ENCODE measurements at places on chromosomes 16 and 17.

DNA sequence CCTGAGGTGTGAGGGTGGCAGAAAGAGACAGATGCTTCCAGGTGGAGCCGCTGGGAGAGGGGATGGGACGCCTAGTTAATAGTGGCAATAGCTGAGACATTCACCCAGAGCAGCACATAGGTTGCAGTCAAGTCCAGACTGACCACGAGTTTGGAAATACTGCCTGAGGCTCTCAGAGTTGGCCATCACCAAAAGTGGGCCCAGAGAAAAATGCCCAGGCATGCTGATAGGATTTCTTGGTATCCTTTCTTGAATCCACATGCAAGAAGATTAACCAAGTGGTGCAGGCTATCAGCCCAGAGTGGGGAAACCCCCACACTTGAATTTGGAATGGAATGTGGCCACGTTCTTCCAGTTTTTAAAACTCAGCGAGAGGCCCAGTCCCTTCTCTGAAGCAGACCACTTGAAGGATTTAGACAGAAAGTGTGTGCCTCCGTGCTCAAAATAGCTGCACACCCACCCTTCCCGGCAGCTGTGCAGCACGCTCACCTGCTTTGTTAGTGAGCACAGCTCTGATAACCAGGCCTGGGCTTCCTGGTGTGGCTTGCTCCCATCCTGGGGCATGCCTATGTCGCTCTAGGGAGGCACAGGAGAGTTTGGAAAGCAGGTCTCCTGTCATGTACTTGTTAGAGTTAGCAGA lies 35.7 kb downstream of the PLD6 start:
- no peak for DNase-seq

GRCh38 chr16:89442588-89442987 lies 47.8 kb downstream of the ANKRD11 start:
- no peak for DNase-seq

GRCh38 chr16:19757026-19757425 lies 39.0 kb downstream of the IQCK start:
- peak; percentile 16 for DNase-seq

DNA sequence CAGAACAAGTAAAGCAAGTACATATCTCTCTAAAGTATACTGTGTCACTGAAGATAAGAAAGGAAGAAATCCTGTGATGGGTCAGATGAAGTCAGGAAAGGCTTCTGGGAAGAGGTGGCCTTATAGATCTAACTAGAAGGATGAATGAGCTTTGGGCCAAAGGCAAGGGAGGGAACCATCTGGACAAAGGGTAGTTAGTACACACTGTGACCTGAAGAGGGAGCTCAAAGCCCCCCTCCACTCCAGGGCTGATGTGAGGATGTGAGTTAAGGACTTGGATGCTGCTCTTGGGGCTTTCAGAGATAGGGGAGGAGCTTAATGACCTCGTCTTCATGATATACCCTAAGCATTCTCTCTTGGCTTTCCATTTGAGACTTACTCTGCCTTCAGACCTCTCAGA lies 185.3 kb upstream of the CACNG3 start:
- DNase-seq: no peak

DNA sequence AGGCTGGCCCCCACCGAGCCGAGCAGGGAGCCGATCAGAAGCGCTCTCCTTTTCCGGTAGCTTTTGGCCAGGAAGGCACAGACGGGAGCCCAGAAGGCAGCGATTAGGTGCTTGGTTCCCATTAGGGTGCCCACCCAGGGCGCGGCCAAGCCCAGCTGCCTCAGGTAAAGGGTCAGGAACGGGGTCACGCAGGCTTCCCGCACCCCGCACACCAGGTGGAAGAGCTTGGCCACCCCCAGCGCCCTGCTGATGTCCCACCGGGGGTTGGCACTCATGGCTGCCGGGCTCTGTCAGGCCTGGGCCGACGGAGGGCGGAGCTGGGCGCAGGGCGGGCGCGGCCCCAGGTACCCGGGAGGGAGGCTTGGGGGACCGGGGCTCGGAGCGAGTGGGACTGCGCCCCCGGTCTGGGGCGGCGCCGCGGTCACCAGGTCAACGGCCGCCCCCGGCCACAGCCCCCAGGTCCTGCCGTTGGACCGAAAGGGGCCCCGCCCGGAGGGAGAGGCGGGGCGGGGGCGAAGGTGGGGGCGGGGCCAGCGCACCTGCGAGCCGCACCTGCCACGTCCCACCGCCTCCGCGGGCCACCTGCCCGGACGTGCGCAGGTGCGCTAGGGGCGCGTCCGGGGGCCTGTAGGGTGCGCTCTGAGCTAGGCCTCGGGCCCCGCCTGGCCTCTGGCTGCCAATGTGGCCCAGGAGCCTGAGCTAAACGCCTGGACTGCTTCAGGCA lies at the start of gene MFSD6L:
Gene MFSD6L (minus strand): TSS at position 520 of the 724 bp plus-strand sequence. CDS start 245 bp downstream, at position 275.
- DNase-seq: no peak

DNA sequence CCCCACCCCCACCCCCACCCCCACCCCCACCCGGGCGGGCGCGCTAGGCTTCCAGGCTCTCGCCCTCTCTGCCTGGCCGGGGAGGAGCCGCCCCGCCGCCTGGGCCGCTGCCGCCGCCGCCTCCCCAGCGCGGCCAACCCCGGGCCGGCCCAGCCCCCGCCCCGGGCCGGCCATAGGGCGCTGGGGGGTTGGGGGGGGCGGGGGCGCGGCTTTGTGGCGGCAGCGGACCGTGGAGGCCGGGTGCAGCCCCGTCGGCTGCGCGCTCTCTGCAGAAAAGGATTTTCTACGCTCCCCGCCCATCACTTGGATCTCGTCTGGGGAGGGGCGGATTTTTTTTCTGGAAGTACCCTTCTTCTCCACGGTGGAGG lies 230.9 kb downstream of the MRTFB start:
- no peak for DNase-seq

- no peak for DNase-seq
Measured at GRCh38 chr16:9602189-9602588, 510.7 kb downstream of the HAPSTR1 start.

GRCh38 chr17:73879987-73880386 lies 235.7 kb upstream of the SDK2 start:
- DNase-seq: no peak

DNA sequence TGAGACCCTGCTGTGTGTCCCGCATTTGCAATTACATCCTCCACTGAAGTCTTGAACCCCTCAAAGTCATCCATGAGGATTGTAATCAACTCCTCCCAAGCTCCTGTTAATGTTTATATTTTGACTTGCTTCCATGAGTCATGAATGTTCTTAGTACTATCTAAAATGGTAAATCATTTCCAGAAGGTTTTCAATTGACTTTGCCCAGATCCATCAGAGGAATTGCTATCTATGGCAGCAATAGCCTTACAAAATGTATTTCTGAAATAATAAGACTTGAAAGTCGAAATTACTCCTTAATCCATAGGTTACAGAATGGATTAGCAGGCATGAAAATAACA lies 2.5 kb upstream of the C16orf87 start:
- no peak for DNase-seq

GRCh38 chr16:22272870-22273650 lies 24.1 kb upstream of the POLR3E start:
- DNase-seq: no peak

GRCh38 chr16:21622545-21622944 lies 23.2 kb downstream of the METTL9 start:
- DNase-seq: no peak

Data from hippocampal formation (tissue), 2 donors.